ENCODE measurements at places on chromosomes 3 and 15.

DNA sequence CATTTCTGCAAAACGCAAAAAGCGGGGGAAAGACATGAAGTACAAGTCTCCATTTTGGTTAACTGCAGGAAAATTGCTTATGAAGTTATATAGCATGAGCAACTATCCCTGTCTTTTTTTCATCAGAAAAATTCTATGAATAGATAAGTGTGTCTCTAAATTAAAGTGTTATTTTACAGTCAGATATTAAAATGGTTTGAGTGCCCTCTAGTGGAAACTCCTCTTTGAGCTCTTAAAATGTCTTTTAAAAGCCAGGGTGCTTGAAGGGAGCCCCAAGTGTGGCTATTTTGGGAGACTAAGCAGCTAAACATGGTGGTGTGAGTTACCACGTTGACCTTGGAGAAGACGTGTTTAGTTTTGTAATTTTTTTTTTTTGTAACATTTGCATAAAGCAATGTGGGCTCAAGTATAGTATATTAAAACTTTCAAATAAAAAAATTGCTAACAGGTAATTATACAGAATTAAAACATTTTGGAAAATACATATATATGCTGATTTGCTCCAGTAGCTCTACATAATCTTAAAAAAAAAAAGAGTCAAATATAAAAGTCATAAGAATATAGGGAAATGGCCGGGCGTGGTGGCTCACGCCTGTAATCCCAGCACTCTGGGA, 77.2 kb downstream of the PPP2R3A start:
- H3K4me1 ChIP-seq: no peaks in the 10 kb centered on the region
- H3K27ac ChIP-seq: no peak overlapping the region
- H3K4me3 ChIP-seq: no peak overlapping the region
- DNase-seq: no peak
- H3K27me3 ChIP-seq: peaks cover 3% of the 10 kb centered on the region

- H3K4me3 ChIP-seq: no peak overlapping the region
- no peaks in the 10 kb centered on the region for H3K27me3 ChIP-seq
- no peaks in the 10 kb centered on the region for H3K36me3 ChIP-seq
- no peaks in the 10 kb centered on the region for H3K4me1 ChIP-seq
- no peak for DNase-seq
These were observed 167.4 kb downstream of the OSBPL10 start for GRCh38 chr3:31813686-31814085.

DNA sequence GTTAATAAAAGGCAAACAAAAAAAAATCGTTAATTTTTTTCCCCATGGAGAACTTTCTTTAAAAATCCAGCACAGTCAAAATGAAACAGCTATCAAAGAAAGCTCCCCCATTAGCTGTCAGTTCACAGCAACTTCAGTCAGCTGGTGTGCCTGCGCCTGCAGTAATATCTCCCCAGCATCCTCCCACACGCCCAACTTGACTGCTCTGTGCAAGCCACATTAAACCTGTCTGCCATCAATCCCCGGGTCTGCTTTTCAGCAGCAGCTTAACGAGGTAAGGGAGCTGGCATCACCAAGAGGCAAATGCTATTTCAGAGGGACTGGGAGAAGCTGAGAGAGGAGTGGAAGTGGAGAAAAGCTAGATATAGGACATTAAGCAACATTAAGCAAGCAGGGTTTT, 337.5 kb downstream of the GAP43 start:
- H3K36me3 ChIP-seq: no peaks in the 10 kb centered on the region
- no peaks in the 10 kb centered on the region for H3K4me1 ChIP-seq
- H3K27ac ChIP-seq: no peak overlapping the region
- H3K4me3 ChIP-seq: no peak overlapping the region
- no peaks in the 10 kb centered on the region for H3K27me3 ChIP-seq

DNA sequence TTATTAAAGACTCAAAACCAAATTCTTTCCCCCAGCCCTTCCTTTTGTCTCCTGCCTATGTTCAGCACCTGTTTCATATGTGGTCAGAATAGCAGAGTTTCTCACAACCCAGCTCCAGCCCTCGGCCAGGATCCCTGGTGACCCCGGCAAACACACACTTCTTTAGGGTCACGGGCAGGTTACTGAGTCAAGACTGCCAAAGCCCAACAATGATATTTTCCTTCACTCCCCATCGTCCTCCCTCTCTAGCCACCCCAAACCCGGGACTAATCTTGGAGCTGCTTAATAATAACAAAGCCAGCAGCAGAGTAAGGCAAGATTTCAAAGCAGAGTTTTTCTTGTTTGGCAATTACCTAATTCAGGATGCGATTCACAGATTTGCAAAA, 25.5 kb downstream of the RARB start:
- no peaks in the 10 kb centered on the region for H3K27me3 ChIP-seq
- no peak for DNase-seq
- no peak overlapping the region for H3K27ac ChIP-seq
- H3K36me3 ChIP-seq: no peaks in the 10 kb centered on the region
- no peak overlapping the region for H3K4me3 ChIP-seq

GRCh38 chr3:71843071-71843470, 58.1 kb upstream of the PROK2 start:
- H3K27ac ChIP-seq: no peak overlapping the region
- no peaks in the 10 kb centered on the region for H3K4me1 ChIP-seq
- DNase-seq: no peak

DNA sequence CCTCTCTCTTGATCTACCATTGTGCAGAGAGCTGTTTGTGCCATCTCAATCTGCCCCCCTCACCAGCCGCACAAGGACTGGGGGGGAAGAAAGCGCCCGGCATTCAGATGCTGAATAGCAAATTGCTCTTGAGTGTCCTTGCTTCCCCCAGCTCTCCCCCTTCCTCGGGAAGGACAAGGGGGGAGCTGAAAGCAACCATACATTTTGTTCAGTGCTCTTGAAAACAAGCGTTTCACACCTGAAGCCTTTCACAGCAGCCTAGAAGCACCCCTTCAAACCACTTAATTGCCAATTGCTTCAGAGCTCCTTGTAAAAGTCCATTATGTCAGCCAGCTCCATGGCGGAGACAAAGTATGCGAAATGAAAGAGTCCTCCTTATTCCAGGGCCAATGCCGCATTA, 540.1 kb downstream of the NR2F2 start:
- no peaks in the 10 kb centered on the region for H3K4me1 ChIP-seq
- no peak overlapping the region for H3K4me3 ChIP-seq

DNA sequence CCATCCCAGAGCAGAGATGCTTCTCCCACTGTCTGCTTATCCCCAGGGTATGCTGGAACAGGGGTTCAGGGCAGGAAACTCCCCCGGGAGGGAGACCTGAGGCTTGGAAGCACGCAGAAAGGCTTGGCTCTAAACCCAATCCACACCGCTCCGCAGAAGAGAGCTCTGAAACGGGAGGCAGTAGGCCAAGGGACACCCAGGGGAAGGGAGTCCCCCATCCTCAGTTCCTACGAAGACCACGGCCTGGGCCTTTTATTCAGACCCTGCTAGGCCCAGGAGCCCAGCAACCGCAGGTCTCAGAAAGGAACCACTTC, 1.8 kb upstream of the HAPLN3 start:
- no peaks in the 10 kb centered on the region for H3K27me3 ChIP-seq
- H3K36me3 ChIP-seq: peaks cover 4% of the 10 kb centered on the region
- peak overlapping the region; percentile 3 for H3K27ac ChIP-seq
- no peak for DNase-seq
- H3K4me1 ChIP-seq: peaks cover 26% of the 10 kb centered on the region

DNA sequence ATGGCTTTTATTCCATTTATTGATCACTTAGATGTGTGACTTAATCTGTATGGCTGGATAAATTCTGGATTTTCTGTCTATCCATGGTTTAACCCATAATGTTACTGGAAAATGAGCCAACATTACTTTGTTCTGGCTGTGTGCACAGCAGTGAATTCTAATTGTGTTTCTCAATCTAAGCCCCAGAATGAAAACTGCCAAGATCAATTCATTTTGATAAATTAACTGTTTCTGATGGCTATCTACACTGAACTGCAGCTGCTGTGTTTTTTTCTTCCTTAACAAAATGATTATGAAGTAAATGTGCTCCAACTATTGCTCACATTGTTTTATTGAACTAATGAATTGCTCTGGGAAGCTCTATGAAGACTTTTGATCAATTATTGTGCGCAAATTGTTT, 35.7 kb upstream of the CPB1 start:
- H3K4me1 ChIP-seq: no peaks in the 10 kb centered on the region
- no peak for DNase-seq
- H3K36me3 ChIP-seq: no peaks in the 10 kb centered on the region

DNA sequence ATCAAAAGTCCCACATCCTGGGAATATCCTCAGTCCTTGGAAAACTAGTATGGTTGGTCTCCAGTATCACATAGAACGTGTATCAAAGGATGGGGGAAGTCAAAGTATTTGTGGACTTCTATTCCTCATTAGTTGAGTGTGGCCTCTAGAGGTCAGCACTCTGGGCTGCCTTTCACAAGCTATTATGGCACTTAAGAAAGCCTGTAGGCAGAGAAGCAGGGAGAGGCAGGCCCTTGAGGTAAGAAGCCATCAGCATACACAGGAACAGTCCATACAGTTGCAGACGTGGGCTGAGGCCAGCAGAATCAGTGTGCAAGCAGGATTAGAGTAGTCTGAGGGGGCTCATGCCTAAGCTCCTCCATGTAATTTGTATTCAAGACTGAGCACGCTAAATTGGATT, 341.7 kb downstream of the CLSTN2 start:
- H3K27me3 ChIP-seq: no peaks in the 10 kb centered on the region
- DNase-seq: no peak
- no peaks in the 10 kb centered on the region for H3K4me1 ChIP-seq
